AG04449 (cell line): ENCODE measurements at places on chromosomes 2 and 18.

DNA sequence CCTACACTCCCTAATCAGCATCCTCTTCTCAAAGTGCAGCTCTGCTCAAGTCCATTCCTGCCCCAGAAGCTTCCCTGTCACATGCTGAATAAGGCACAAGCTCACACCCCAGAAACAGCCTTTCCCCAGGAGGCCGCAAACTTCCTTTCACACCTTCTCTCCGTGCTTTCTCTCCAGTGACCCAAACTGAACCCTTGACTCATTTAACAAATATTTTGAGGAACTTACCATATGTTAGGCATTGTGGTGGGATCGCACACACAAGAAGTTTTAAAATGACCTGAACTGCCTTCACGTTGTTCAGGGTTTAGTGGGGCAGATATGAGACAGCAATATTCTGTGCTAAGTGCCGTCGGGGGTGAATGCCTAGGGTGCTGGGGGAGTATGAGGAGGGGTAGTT is 161.3 kb downstream of the INSIG2 start:
- peak; percentile 33 for DNase-seq

GRCh38 chr2:210195101-210195852 is 24.1 kb upstream of the KANSL1L start:
- no peak for DNase-seq

DNA sequence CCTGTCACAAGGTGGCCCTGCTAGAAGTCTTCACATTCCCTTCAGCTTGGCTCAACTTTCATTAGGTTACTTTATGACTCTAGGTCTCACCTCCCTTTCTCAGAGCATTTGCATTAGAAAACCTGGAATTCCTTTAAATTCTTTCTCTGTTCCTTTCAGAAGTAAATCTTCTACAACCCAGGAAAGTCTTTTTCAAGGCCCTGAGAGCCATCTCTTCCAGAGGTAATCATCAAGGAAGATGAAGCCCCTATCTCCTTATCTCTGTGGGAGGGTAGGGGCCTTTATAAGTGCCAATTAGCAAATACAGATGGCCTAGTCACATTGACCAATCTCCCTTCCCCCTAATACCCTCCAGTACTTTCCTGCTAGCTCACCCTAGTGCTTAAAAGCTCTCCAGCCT is 848.0 kb upstream of the FAM98A start:
- DNase-seq = no peak

DNA sequence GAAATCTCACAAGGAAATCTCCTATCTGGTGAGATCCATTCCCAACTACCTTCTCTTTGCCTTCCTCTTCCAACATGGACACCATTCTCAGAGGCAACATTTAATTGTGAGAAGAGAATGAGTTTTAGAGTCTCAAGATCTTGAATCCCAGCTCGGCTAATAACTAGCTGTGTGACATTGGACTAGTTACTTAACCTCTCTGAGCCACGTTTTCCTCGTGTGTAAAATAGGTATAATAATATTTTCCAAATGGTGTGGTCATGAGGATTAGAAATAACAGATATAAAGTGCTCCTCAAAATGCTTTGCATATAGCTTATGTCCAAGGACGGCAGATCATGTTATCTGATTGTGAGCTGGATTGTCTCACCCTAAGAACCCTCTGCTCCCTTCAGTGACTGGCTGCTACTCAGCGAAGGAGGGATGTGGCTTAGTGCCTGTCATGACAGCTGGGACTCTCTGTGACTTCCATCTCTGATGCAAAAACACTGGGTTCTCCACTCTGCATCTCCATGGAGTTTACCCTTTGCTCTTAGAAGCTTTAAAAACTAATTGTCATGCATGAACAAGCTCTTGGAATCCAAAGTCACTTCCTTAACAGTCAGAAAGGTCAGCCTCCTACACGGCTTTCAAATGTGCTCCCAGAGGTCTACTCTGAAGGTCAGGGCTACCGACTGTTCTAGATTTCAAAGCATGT is 38.4 kb upstream of the MRPL19 start:
- DNase-seq = no peak

GRCh38 chr2:7961550-7961949 is 720.3 kb upstream of the ID2 start:
- DNase-seq = no peak

- no peak for DNase-seq
Measured at GRCh38 chr2:20593072-20594034, 57.5 kb downstream of the HS1BP3 start.

DNA sequence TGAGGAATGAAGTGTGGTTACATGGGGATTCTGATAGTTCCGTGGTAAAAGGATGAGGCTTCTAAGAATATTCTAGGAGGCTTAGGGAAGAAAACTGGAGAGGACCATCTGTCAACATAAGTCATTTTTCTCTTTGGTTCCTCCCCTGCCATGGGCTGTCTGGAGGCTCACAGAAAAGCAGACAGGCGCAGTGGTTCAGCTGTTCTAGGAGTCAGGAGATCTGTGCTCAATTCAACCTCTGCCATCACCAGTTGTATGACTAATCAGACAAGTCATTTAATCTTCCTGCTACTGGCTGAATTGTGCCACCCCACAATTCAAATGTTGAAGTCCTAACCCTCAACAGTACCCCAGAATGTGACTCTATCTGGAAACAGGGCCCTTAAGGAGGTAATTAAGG is 36.4 kb downstream of the ADAM17 start:
- DNase-seq = no peak

DNA sequence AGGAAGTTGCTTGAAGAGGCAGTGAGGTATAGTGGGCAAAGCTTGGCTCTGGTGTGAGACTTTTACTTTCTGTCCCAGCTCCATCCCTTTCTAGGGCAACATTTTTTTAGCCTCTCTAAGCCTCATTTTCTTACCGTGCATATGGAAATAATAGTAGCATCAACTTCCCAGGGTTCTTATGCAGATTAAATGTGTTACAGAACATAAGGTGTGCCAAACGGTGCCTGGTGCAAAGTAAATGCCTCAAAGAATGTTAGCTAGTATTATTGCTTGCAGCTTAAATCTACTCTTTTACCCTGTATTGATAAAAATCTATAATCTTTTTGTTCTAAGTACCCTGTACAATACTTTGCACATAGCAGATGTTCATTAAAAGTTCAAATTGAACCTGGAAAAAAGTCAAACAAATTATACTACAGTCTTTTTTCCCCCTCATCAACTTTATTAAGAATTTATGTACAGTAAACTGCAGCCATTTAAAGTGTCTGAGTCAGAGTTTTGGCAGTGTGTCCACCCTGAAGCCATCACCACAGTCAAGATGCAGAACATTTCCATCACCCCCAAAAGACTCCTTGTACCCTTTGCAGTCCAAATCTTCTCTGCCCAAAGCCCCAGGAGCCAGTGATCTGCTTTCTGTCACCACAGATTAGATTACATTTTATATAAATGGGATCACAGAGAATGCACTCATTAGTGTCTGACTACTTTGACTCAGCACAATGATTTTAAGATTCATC is 10.6 kb downstream of the MAPRE2 start:
- no peak for DNase-seq

- DNase-seq = no peak
Measured at GRCh38 chr18:1542230-1542774, 637.6 kb downstream of the ADCYAP1 start.

GRCh38 chr2:97739893-97740245 is 26.5 kb downstream of the ZAP70 start:
- DNase-seq = no peak

DNA sequence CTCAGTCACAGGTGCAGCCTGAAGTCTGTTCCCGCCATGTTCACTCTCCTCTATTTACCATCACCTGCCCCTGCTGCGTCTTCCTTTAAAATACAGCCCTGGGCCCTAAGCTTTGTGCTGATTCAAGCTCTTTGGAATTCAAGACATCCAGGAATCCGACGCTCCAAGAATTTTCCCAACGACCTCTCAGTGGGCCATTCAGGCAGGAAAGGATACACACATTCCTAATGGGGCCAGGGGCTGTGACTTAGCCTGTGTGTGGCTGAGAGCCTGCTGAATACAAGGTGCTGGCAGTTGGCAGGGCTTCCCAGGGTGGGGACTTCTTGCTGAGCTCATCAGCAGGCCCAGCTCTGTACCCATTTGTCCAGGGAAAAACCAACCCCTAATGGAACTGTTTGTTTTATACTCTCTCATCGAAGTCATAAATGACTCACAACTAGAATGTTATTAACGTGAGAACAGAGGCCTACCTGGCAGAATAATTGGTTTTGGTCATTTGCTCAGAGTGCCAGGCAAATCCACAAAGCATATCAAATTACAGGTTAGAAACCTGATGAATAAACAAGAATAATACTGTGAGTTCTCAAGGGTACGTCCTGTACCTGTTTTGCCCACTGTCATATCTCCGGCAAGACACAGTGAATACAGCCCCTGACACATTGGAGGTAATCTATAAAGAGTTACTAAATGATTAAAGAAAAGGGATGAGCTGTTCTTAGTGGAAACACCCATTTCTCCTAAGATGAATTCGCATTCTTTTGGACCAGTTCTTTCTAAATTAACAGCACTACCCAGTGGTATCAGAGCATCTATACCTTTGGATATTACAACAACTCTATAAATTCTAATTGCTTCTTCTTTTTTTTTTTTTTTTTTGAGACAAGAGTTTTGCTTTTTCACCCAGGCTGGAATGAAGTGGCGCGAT is 12.6 kb upstream of the KCMF1 start:
- peak; percentile 81 for DNase-seq

DNA sequence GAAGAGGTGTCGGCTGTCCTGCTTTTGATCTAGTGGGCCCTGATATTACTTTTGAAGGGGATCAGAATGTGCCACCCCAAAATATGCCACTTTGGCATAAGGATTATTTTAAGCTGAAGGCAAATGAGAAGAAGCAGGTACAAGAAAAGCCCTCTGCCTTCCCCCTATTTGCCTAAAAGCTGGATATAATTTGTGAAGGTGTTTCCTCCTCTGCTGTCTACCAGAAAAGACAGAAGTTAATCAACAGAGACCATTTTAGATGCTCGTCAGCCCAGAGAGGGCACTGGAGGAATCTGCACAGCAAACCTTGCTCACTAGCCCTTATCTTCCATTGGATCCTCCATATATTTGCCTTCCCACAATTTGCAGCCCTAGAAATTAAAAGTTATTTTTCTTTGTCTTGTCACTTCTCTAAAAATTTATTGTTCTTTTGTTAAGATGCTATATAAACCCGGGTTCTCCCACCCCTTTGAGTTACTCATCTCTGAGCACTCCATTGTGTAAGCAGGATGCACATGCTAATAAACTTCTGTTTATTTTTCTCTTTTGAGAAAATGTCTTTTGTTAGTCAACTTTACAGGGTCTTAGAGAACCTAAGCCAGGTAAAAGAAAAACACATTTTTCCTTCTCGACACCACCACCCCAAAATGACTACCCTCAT is 163.2 kb upstream of the SLC1A4 start:
- no peak for DNase-seq

GRCh38 chr2:112959109-112959812 is 18.5 kb upstream of the IL36G start:
- no peak for DNase-seq

DNA sequence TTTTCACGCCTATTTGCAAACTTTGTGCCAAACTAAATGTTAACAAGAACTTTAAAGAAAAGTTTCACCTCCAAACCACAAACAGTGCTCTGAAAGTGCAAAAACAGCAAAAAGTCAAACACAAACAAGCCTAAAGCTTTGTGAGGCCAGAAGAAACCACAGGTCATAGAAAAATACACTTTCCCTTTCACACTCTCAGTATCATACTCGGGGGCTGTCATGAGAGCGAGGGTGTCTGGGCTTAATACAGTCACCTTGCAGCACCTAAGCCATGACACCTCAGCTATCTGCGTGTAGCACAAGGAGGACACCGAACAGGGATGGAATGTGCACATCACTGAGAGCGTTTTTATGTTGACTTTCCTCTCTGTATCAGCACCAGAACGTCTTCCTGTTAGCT is 26.6 kb upstream of the SEH1L start:
- DNase-seq = no peak

DNA sequence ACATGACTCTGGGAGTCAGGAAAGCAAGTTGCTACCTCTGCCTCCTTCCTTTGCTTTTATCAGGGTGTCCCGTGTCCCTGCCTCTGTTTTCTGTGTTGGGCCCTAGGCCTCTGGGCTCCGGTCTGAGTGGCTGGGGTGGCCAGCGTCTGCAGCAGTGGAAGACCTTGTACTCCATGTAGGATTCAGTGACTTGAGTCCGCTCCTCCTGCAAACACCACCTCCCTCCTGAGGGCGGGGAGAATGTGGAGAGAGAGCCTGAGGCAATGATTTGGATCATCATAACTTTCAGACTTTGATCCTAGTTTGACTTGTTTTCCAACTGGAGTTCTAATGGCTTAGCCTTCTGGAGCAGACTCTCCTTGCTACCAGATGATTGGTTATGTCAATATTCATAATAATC is 30.8 kb downstream of the ATP6V1C2 start:
- no peak for DNase-seq

DNA sequence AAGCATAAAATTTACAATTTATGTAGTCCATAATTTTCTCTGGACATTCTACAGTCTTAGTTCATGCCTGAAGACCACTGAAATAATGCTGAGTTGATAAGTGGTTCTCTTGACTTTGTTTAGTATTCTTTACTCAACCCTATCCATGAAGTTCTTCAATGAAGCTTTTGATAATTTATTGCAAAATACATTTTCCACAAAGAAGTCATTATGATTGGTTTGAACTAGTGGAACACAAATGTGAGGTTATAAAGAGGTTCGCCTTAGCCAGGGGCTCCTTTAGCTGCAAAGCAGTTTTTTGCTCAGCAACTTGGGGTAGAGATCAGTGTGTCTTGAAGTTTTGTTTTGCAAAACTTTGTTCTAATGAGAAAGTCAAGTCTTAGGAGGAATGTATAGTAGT is 5.9 kb downstream of the BCL2L11 start:
- DNase-seq = no peak

DNA sequence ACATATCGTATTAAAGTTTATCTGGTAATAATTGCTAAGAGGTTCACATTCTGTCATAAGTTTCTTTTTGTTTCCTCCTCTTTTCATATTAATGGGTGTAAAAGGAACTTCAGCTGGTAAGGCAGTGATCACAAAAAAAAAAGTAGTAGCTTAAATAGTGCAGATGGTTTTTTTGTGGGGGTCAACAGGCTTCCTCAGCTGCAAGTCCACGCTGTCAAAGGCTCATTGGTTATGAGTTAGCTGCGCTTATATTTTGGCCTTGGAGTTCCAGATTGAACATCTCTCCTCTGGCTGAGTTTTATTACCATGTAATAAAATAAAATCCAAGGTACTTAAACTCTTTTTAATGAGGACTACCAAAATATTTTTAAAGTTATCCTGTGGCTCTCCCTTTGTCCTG is 277.0 kb upstream of the ZEB2 start:
- DNase-seq = no peak

GRCh38 chr2:173819852-173820251 is 145.3 kb downstream of the SP3 start:
- no peak for DNase-seq

DNA sequence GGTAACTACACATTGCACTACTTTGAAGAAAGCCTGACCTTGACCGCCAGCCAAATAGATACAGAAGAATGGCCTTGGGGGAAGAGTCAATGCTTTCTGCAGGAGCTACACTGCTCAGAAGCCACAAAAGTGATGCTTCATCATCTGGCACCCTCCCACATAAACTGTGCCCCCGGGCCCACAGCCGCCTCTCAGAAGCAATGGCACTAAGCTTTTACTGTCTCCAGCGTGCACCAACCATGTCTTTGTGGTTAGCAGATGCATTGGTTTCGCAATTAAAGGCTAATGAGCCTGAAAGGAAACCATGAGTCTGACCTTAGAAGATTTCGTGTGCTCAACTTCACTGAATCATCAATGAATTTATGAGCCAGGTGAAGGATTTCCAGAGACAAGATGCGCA is 209.4 kb upstream of the TRIB2 start:
- DNase-seq = peak; percentile 77

- DNase-seq = no peak
Measured at GRCh38 chr2:105610576-105611332, 134.0 kb upstream of the NCK2 start.
